Fibroblast of skin of right biceps (primary cell): ENCODE measurements at places on chromosomes 2 and 18.
A peak's percentile ranks its signal among the peaks of the same experiment; 100 is the strongest.

- no peak for DNase-seq
Measured at GRCh38 chr2:167132906-167133555, 244.8 kb downstream of the XIRP2 start.

GRCh38 chr2:216188956-216189355 is 79.8 kb downstream of the XRCC5 start:
- peak; percentile 36 for DNase-seq

DNA sequence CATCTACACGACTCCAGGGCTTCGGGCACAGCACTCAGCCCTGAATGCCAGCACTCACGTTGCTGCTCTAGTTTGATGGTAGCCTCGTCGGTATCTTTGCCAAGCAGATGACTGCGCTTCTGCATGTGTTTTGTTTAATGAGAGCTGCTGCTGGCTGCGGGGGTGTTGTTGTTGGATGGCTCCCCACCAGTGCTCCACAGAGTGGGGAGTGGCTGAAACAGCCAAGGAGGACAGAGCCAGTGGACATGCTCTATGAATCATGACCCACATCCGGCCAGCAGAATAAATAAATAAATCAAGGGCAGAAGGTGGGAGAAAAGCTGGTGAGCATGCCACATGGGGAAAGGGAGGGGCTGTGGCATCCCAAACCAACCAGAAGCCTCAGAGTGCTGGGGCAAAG is 131.2 kb upstream of the SOX11 start:
- peak; percentile 37 for DNase-seq

DNA sequence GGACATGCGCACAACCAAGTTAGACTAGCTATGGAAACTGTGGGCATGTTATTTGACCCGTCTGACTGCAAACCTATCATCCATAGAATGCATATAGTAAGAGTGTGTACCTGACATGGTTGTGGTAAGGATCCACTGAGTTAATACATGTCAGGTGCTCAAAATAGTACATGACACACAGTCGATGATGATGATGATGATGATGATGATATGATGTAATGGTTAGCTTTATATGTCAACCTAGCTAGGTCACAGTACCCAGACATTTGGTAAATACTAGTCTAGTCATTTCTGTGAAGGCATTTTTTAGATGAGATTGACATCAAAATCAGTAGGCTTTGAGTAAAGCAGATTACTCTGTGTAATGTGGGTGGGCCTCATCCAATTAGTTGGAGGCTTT is 204.1 kb downstream of the AFF3 start:
- DNase-seq, result no peak

DNA sequence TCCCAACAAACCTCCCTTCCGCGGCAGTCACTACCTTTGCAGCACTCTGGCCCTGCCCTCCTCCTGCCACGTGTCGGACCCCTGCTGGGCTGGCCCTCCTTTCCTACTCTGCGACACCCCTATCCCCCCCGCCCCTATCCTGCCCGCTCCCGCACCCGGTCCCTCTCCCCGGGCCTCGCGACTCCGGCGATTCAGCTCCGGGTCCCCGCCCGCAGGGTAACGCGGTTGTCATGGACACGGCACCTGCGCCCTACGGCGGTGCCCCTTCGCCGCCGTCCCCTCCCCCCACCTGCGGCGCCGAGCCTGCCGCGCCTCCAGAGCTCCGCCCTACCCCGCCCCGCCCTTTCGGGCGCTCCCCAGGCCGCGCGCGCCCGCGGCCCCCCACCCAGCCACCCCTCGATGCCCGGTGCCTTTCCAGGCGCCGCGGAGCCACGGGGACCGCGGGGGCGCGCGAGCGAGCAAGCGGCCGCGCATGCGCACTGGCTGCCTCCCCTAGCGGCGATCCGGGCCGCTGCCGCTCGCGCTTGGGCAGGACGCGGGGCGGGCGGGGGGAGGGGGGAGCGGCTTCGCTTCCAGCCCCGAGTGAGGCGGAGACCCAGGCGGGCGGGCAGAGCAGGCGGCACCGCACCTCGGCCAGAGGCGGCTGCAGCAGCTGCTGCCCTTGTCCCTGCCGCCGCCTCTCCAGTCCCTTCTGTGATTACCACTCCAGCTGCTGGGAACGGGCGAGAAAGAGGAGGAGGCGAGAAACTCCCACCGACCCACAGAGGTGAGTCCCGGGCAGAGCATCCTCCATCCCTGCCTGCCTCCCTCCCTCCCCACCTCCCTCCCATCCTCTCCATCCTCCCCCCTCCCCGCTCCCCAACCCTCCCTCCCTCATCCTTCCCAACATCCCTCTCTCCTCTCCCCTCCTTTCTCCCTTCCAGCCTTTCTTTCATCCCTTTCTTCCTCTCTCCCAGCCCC is at the start of gene CTNNA2:
Gene CTNNA2 (plus strand): TSS at position 610 of the 960 bp plus-strand sequence.
- peak; percentile 26 for DNase-seq

DNA sequence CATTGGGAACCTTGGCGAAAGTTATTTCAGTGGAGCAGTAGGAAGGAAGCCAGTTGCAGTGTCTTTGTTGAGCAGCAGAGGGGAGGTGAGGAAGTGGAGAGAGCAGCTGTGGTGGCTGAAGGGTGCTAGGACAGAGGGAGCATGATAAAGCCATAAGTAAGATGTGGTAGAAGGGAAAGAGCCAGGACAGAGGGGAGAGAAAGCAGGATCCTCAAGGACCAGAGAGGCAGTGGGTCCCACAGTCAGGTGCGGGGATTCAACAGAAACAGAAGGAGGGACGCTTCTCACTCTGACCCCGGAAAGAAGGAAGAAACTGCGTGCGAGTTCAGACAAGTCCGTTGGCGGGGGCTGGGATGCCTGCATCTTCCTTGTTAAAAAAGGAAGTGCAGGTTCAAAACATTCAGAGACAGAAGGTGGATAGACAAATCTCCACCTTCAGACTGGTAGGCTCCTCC is at the start of gene CXCR2:
Gene CXCR2 (plus strand): TSS at position 403 of the 455 bp plus-strand sequence. CDS start 8,774 bp downstream, outside the sequence.
- DNase-seq, result no peak

DNA sequence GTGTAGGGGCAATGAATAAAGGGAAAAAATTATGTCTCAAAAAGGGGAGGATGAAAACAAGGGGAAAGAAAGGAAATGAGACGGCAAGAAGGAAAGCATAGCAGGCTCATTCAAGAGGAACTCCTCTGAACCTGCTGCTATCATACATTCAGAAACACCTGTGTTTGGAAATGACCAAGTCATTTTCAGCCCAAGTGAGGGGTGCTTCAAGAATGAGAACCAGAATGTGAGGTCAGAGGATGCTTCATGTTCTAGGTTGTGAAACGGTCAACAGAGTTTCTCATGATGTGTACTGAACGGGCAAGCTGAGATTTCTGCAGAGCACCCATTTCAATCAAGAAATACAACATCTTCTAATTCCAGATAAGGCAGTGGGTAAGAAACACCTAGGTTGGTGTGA is 1367.2 kb upstream of the CELF4 start:
- no peak for DNase-seq

GRCh38 chr2:109382951-109383350 is 230.8 kb downstream of the SEPTIN10 start:
- peak; percentile 71 for DNase-seq

- no peak for DNase-seq
Measured at GRCh38 chr2:60963190-60963589, 54.3 kb upstream of the PEX13 start.

GRCh38 chr2:222982909-222983265 is 69.1 kb upstream of the KCNE4 start:
- DNase-seq, result no peak

DNA sequence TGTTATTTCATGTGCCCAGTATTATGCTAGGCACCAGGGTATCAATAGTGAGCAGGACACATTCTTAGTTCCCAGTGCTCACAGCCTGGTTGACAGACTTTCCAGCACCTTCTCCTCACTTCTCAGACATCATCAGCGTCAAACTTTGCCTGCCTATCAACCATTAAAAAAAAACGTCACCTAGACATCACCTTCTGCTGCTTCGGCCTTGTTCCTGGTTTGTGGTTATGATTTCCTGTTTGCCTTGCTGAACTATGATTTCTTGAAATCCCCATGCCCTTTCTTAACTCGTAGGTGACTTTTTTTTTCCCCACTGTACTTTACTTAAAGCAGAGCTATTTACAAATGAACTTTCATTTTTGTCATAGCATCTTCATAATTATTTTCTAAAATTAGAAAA is 60.4 kb upstream of the NABP1 start:
- DNase-seq, result no peak

GRCh38 chr18:10291568-10291981 is 162.9 kb upstream of the APCDD1 start:
- no peak for DNase-seq

- no peak for DNase-seq
Measured at GRCh38 chr2:241041589-241042158, 43.3 kb downstream of the SNED1 start.

- peak; percentile 70 for DNase-seq
Measured at GRCh38 chr2:39508198-39508597, 71.1 kb upstream of the MAP4K3 start.

DNA sequence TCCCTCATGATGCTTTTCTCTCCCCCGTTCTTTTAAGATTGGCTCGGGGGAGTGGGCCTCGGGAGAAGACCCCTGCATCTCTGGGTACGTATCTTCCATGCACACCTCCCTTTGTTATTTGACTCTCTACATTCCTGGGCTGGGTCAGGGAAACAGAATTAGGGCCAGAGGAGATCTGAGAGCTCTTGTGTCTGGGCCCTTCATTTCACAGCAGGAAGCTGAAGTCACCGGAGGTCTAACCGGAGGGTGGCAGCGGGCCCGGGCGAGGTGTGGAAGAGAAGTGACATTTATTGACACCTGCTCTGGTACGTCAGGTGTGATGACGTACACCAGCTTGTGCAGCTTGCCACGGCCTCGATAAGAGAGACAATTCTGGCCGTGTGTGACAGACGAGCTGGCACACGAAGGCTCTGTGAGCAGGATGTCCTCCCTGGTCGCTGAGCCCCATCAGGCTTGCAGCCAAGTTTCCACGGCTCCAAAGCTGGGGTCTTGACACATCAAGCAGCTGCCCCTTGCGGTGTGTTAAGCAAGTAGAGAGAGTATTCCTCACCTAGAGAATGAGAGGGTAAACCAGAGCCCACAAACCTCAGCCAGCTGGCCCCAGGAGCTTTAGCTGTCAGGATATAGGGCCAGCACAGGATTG is 30.4 kb downstream of the TOGARAM2 start:
- no peak for DNase-seq

GRCh38 chr2:239372835-239373234 is 28.0 kb downstream of the HDAC4 start:
- no peak for DNase-seq

- no peak for DNase-seq
Measured at GRCh38 chr18:68642003-68642402, 72.9 kb downstream of the TMX3 start.

GRCh38 chr2:60840880-60841279 is 40.5 kb upstream of the REL start:
- DNase-seq, result no peak

DNA sequence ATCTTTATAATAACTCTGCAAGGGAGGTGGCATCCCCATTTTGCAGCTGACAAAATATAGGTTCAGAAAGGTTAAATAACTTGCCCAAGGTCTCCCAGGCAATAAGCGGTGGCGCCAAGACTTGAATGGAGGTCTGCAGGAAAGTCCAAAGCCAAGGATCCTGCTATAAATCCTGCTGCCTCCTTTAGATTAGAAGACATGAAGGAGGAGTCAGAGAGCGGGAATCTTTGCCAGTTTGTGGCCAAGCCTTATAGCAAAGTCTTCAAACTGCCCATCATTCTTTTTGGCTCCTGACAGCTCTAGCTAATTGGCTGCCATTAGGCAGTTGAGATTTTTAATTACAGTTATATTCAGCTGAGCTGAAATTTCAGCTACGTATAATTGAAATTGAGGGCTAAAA is 114.3 kb downstream of the C1D start:
- DNase-seq, result no peak

GRCh38 chr2:20141056-20141762 is 83.7 kb downstream of the SDC1 start:
- DNase-seq, result peak; percentile 95

GRCh38 chr2:38636069-38636468 is 29.8 kb upstream of the GALM start:
- DNase-seq, result no peak

DNA sequence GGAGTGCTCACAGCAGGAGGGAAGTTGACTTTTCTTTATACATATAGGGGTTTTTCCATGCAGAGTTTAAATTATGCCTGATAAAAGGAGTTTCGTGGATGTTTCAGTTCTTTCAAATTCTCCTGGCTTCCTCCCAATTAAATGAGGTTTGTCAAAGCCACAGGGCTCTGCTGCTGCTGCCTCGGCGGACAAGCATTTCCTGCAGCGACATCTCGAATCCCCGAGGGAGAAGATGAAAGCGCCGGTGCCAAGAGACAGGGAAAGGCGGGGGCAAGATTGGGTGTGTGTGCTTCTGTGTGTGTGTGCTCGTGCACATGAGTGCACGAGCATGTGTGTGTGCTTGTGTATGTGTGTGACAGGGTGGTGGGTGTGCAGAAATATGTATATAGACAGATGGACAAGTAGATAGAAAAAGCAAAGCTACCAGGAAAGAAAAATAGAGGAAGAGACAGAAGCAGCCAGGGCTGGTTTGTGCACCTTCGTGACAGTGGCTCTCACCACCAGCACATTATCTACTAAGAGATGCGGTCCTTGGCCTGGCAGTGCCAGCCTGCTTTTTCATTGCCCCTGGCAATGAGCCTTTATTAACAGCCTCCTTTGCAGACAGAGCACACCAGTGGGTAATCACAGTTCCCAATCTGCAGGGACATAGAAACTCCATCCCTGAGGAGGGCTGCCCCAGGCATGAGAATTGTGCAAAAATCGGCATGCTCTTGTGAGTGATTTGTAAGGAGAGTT is 76.2 kb downstream of the CDK15 start:
- DNase-seq, result peak; percentile 91

DNA sequence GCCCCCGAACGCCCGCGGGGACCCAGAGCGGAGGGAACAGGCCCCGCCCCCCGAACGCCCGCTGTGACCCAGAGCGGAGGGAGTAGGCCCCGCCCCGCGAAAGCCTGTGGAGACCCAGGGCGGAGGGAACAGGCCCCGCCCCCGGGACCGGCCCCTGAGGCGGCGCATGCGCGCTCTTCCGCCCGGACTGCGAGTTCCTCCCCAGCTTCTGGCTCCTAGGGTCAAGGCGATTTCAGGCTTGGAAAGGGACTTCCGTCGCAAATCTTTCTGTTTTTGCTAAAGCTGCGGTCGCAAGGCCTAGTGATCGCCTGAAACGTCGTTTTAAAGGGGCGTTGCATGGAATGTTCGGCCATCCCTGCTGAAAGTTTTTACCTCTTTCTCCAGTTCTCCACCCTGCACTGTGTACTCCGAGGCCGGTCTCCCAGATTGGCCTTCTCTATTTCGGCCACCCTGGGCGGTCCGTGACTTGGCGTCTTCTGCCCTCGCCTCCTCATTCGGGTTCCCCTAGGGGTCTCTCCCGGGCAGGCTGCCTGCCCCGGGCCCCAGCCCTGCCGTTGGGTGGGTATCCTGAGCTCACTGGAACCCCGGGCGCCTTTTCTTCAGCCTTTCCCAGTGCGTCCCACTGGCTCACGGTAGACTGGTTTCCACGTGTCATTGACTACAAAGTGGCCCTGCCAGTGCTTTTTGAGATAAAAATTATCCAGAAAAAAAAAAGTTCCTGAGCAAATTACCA is 372 bp upstream of the WDSUB1 start:
- DNase-seq, result peak; percentile 95
